ENCODE measurements at places on chromosomes 1 and 21.

- no peaks in the 10 kb centered on the region for H3K36me3 ChIP-seq
- H3K4me1 ChIP-seq, result no peaks in the 10 kb centered on the region
- no peak overlapping the region for H3K27ac ChIP-seq
- peaks cover 2% of the 10 kb centered on the region for H3K27me3 ChIP-seq
- peak; percentile 14 for DNase-seq
- no peak overlapping the region for H3K4me3 ChIP-seq
These were observed 32.1 kb downstream of the CACNA1S start for GRCh38 chr1:201080135-201080534.

DNA sequence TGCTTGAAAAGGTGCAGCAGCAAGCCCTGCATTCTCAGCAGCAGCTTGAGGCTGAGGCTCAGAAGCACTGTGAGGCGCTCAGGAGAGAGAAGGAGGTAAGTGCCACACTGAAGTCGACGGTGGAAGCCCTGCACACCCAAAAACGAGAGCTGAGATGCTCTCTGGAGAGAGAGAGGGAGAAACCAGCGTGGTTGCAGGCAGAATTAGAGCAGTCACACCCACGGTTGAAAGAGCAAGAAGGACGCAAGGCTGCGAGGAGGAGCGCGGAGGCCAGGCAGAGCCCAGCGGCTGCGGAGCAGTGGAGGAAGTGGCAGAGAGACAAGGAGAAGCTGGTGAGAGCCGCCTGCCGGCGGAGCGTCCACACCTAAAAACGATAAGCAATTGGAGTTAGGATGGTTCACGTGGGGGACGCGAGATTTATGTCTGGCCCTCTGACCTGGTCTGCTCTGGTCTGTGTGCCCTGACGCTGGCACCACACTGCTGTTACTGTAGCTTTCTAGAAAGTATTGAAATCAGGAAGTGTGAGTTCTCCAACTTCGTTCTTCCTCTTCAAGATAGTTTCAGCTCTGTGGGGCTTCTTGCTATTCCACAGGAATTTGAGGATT, 26.7 kb upstream of the DIP2A start:
- H3K36me3 ChIP-seq, result peaks cover 77% of the 10 kb centered on the region
- no peak overlapping the region for H3K4me3 ChIP-seq
- H3K4me1 ChIP-seq, result no peaks in the 10 kb centered on the region

DNA sequence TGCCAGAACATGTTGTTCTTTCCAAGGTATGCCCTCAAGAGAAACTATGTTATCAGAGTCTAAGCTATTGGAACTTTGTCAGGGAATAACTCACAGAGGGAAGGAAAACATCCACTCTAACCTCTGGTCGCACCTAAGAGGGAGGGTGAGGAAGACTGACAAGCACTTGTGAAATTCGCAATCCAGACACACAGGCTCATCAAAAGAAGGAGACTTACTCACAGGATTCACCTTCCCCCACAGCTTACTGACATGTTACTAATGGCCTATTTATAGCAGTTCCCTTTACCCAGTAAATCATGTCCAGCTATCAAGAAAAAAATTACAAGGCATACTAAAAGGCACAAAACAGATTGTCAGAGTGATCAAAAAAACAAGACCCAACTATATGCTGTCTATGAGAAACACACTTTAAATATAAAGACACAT, 36.9 kb downstream of the WDR64 start:
- no peak overlapping the region for H3K27ac ChIP-seq
- no peaks in the 10 kb centered on the region for H3K36me3 ChIP-seq
- no peaks in the 10 kb centered on the region for H3K4me1 ChIP-seq
- H3K4me3 ChIP-seq, result no peak overlapping the region
- no peaks in the 10 kb centered on the region for H3K27me3 ChIP-seq
- DNase-seq, result no peak

DNA sequence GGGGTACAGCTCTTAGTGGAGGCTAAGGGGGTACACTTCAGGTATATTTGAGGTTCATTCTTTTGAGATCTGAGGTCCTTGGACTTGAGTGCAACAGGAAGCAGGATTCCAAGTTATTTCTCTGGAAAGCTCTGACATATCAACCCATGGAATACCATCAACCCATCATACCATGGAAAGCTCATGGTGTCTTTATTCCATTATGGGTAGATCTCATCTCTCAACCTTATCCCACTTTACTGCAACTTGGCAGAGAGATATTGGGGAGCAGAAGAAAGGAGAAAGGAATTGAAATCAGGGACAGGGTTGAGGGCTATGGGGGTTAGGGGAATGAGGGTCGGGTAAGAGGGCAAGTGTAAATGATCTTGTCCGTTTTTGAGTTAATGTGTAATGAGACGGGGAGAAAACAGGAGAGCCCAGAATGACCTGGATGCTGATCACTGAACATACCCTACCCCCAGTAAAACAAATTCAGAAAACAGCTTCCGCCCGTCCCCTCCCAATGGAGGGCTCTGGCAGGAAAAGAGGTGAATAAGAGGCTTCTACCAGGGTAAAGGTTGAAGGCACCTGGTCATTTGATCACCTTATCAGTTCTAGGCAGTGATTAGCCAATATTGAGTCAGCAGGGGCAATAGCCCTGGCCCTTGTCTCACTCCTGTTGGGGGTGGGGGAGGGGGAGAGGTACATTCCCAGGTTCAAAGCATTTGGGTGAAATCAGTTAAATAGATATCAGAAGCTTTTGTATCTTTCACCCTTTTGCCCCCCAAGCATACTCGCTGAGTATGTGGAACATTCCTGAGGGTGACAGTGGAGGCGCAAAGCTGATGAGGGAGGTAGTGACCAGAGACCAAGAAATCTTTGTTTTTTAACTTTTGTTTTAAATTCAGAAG, 622 bp upstream of the APOA2 start:
- no peaks in the 10 kb centered on the region for H3K27me3 ChIP-seq
- no peak overlapping the region for H3K27ac ChIP-seq
- H3K4me1 ChIP-seq, result peaks cover 33% of the 10 kb centered on the region
- peaks cover 7% of the 10 kb centered on the region for H3K36me3 ChIP-seq

DNA sequence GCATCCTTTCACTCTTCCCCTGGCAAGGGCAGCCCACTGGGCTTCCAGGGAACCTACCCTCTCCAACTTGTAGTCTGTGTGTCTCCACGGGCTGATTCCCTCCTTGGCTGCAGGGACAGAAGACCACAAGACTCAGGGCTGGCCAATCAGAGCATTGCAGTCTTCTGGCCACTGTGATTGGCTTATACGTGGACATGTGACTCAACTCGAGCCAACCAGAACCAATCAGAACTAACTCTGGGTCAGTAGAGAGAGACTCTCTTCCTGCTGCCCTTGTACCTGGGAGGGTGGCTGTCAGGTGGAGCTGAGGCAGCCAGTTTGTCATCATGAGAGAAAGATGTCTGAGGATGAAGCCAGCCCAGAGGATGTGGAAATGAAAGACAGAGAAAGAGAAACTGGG, 64.0 kb downstream of the DHRS3 start:
- no peaks in the 10 kb centered on the region for H3K36me3 ChIP-seq
- no peak for DNase-seq
- no peak overlapping the region for H3K27ac ChIP-seq
- H3K27me3 ChIP-seq, result no peaks in the 10 kb centered on the region

GRCh38 chr1:210600421-210601159, 271.9 kb downstream of the HHAT start:
- no peak overlapping the region for H3K4me3 ChIP-seq
- H3K36me3 ChIP-seq, result no peaks in the 10 kb centered on the region
- H3K27ac ChIP-seq, result no peak overlapping the region

DNA sequence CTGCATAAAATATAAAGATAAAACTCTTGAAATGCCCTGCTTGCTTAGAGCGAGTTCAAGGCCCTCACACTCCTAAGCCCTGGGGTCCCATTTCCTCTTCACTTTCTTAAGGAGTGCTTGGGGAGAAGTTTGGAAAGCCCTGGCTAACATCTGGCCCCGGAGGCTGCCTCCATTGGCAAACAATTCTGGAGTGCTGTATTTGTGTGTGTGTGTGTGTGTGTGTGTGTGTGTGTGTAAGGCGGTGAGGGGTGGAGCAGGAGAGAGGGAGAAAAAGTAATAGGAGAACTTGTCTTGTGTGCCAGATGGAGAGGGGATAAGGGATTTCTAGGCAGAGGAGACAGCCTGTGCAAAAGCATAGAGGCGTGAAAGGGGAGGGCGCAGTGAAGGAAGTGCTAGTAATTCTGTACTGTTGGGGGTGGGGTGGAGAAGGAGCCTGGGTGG, 578 bp upstream of the TRIM62 start:
- no peaks in the 10 kb centered on the region for H3K27me3 ChIP-seq
- H3K27ac ChIP-seq, result no peak overlapping the region
- H3K36me3 ChIP-seq, result no peaks in the 10 kb centered on the region
- peak; percentile 28 for DNase-seq

DNA sequence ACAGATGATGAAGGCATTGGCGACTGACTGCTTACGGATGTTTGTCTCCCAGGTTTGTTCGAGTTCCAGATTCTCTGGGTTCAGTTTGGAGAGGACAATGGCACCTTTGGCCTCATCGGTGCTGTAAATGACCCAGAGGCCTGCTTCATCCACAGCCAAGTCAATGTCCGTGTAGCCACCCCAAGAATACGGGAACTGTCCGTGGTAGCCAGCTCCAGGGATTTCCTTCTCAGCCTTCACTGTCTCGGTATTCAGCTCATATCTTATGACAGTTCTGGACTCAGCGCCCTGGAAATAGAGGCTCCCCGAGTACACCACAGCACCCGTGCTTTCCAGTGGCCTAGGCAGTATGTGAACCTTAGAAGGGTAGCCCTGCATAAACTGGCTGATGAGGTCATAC, 14.1 kb downstream of the MYOCOS start:
- DNase-seq, result no peak
- H3K36me3 ChIP-seq, result no peaks in the 10 kb centered on the region
- no peak overlapping the region for H3K27ac ChIP-seq
- H3K4me1 ChIP-seq, result no peaks in the 10 kb centered on the region

DNA sequence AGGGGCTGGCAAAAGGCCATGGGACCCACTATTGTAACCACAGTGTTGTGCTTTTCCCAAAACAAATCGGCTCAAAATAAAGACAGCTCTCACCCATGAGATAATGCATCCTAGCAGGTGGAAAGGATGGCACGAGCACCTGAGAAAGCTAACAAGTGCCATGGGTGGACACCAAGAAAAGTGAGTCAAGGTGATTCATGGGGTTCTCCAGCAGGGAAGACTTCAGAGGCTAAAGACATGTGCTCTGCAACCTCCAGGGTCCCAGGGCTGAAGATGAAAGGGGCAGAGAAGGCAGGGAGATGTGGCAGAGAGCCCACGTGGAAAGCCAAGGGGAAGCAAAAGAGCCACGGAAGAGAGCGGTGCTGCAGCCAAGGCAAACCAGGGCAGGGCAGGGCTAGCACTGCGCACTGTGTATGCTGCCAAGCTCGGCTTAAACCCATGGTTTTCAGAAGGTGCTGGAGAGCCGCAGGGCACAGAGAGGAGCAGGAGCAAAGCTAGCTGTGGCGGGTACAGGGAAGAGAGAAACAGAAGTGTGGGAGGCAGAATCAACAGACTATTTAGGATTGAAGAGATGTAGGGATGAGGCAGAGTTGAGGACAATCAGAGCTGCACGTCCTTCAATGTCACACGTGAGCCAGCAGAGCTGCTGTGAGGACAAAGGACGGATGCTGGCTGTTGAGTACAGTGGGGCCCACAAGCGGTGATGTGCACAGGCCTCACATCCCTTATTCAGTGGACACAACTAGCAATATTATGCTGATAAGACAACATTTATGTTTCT, 41.8 kb upstream of the C1orf198 start:
- H3K36me3 ChIP-seq, result peaks cover 21% of the 10 kb centered on the region
- no peaks in the 10 kb centered on the region for H3K27me3 ChIP-seq
- H3K27ac ChIP-seq, result no peak overlapping the region
- no peak overlapping the region for H3K4me3 ChIP-seq
- H3K4me1 ChIP-seq, result no peaks in the 10 kb centered on the region

DNA sequence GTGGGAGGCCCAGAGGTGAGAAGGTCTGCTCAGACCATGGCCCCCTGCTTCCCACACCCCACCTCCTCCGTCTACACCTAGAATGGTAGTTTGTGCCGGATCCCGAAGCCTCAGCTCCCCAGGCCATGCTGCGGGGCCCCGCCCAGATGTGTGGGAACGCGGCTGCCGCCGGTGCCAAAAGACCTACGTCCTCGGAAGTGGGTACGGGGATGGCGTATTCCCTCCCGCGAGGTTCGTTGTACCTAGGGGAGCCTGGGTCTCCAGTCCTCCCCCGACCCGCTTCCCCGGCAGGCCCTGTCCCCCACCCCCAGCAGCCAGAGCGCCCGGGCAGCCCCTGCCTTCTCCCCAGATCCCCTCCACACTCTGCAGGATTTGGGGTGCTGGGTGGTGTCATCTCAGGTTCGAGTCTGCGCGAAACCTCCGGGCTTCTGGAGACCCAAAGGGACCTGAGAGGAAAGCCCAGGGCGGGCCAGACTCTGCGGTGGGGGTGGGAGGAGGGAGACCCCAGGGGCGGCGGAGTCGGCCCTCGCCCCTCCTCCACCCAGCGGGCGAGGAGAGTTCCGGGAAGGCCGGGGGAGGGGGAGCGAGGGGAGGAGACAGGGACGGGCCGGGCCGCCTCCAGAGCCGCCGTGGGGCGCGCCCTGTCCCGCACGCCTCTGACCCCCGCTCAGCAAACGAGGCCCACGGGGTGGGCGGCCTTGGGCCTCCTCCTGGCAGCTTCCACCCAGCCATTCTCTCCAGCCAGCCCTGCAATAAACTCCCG, 6.2 kb upstream of the PRDM16 start:
- H3K36me3 ChIP-seq, result no peaks in the 10 kb centered on the region
- H3K4me3 ChIP-seq, result no peak overlapping the region
- no peak overlapping the region for H3K27ac ChIP-seq
- no peaks in the 10 kb centered on the region for H3K27me3 ChIP-seq

DNA sequence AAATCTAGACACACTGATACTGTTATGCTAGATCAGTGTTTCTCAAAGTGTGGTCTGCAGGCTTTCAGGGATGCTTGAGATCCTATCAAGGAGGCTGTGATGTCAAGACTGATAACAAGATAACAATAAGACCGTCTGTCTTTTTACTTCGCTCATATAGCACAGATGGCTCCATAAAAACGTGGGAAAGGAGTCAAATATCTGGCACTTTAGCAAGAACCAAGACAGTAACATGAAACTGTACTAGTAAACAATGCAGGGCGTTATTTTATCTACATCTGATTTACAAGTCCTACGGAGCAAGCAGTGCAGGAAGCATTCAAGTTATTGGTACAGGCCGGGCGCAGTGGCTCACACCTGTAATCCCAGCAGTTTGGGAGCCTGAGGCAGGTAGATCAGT, 3.6 kb upstream of the SPRR3 start:
- no peak for DNase-seq
- H3K36me3 ChIP-seq, result no peaks in the 10 kb centered on the region
- H3K4me1 ChIP-seq, result no peaks in the 10 kb centered on the region
- H3K27me3 ChIP-seq, result peaks cover 3% of the 10 kb centered on the region
- H3K27ac ChIP-seq, result no peak overlapping the region

DNA sequence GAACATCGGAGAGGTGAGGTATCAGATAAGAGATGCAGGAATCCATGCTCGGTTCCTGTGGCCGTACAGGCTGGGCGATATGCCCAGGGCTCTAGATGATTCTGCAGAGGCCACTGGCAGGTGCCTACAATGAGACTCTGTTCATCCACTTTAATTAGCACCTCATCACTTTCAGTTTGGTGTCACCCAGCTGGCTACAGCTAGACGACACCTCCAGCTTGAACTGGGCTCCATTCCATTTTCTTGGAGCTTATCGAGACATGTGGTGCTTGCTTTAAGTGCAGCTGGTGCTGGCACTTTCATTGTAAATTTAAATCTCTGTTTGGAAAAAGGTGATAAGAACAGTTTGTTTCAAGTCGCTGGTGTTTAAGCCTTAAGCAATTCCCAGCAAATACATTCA, 322.5 kb upstream of the ADGRL2 start:
- no peak overlapping the region for H3K4me3 ChIP-seq
- H3K27ac ChIP-seq, result no peak overlapping the region
- H3K36me3 ChIP-seq, result no peaks in the 10 kb centered on the region
- DNase-seq, result no peak
- H3K27me3 ChIP-seq, result no peaks in the 10 kb centered on the region

GRCh38 chr1:206538901-206539640, 31.7 kb downstream of the RASSF5 start:
- H3K4me3 ChIP-seq, result no peak overlapping the region
- H3K27me3 ChIP-seq, result no peaks in the 10 kb centered on the region
- no peak for DNase-seq
- no peaks in the 10 kb centered on the region for H3K36me3 ChIP-seq
- H3K27ac ChIP-seq, result no peak overlapping the region

All from common myeloid progenitor, CD34-positive (primary cell).